ENCODE measurements at places on chromosomes 7 and 10.

DNA sequence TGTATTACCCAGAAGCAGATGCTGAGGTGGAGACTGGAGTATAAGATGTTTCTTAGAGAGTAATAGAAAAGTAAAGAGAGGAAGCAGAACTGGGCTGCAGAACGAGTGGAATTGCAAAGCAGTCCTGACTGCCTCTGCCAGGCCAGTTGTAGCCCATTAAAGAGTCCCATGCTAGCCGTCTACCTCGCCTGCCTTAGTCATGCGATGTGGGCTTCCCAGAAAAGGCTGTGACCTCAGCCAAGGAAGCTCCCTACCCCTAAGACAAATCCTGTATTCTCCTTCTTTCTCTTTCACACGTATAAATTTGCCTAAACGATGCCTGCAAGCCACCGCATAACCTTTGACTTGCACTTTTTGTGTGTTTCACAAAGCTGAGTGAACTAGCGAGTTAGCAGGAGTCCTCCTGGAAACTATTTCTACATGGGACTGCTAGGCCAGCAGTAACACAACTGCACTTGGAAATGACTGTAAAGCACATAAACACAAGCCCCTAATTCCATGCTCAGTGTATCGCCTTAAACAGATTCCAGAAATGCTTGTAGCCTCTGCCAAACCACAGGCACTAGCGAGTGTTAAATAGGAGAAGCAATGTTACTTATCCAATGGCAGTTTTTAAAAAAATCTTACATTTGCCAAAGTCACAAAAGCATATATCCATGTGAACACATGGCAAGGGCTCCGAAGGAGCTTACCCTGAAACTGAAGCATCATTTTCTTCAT, 47.4 kb upstream of the GNAI1 start:
- DNase-seq, result no peak

DNA sequence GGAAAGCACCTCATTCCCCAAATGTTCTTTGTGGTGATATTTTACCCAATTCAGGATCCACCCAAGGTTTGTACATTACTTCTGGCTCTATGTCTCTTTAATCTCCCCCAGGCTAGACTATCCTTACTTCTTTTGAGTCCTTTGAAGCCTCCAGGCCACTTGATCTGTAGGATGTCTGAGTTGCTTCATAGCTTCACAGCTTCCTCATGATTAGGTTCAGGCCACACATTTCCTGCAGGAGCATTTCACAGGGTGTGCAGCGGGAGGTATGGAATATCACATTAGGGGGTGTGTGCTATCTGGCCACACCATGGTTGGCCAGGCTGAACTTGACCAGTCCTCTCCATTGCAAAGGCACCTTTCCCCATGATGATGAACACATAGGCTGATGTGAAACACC, 18.7 kb downstream of the TSPAN15 start:
- DNase-seq, result no peak

- DNase-seq, result no peak
These were observed 3.4 kb downstream of the KCNH2 start for GRCh38 chr7:150974468-150975391.

DNA sequence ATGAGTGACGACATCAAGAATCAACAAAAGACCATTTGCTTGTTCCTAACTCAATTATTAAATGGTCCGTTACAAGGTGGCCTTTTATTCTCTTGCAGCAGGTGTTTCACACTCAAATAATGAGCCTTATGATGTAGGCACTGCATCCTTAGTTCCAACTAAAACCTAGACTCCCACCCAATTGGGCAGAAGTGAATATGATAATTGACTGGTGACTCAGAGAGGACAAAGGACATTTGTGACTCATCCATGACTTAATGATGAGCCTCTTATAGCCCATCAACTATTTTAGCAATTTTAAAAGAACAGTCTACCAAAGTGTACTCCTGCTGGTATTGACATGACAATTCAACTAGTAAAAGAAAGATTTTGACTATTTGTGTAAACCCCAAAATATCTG, 1027.8 kb upstream of the PHF14 start:
- DNase-seq, result no peak

DNA sequence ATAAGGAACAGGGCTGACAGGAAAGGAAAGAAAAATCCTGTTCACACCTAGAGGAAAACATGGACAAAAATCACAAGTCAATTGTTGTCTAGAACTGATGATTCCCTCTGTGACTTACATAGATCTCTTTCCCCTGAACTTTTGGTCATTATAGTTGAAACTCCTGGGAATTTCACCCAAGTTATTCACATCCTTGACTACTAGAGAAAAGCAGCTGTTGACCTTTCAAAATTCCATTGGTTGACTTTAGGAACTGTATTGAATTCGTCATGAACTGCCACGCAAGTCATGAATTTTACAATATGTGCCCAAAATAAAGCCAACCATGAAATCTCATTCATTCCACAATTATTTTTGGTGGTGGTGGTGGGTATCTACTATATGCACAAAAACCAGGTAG, 104.3 kb downstream of the UBE2H start:
- DNase-seq, result no peak

GRCh38 chr10:62177111-62177510, 91.5 kb downstream of the RTKN2 start:
- no peak for DNase-seq
